SK-N-MC (cell line): ENCODE measurements at places on chromosomes 2 and 18.

- no peak for DNase-seq
Observed at GRCh38 chr2:238561230-238561629, 134.5 kb downstream of the ASB1 start.

DNA sequence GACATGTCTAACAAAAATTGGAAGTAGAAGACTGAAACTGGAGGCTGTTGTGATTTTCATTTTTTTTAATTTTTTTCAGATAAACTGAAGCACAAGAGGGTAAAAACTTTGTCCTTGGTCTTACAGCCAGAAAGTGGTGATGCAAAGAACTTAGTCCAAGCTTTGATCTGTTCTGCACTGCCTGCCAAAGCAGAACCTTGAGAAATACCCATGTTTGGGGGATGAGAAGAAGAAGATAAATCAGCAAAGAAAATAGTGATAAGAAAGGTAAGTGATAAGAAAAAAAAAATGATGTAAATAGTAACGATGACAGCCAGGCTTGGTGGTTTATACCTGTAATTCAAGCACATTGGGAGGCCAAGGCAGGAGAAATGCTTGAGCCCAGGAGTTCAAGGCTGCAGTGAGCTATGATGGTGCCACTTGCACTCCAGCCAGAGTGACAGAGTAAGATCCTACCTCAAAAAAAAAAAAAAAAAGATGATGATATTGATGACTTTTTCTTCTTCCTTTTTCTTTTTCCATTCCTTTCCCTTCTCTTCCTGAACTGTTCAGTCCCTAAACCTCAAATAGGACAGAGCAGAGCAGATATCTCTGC, 14.6 kb upstream of the NOSTRIN start:
- DNase-seq = no peak

- no peak for DNase-seq
Observed at GRCh38 chr18:37524498-37525261, 40.9 kb downstream of the CELF4 start.

DNA sequence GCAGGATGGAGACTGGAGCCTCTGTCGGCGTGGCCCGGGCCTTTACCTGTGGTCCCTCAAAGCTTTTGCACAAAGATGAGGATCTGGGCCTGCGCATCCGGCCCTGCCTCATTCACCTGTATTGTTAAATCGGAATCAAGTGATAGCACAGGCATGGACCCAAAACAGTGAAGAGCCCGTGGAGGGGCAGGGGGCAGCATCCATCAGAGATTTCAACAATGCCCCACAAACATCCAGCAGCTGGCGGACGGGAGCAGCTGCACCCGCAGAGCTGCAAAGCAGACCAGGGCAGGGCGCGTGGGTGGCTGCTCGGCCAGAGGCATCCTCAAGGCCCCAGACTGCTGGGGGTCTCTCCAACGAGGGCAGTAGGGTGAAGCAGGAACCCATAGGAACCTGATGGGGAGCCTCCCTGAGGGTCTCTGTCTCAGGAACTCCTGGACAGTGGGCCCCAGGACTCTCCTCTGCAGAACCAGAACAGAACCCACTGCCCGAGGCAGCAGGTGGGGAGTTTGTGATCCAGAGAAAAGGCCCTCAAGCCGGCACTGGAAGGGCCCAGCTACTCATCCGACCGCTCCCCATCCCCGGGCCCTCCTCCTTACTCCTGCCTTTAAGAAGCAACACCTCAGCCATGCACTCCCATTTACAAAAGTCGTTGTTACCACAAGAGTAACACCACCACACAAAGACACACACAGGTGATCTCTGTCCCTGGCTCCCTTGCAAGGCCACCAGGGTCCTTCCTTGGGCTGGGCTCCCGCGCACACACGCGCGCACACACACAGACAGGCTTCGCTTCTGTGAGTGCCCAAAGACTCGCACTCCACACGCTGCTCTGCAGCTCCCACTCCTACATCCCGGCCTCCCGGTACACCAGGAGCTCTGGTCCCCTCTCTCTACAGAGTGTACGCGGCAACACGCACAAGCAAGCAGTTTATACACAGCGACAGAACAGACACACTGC, 28.8 kb downstream of the HDAC4 start:
- DNase-seq = no peak
